ENCODE measurements at places on chromosomes 4 and X.

DNA sequence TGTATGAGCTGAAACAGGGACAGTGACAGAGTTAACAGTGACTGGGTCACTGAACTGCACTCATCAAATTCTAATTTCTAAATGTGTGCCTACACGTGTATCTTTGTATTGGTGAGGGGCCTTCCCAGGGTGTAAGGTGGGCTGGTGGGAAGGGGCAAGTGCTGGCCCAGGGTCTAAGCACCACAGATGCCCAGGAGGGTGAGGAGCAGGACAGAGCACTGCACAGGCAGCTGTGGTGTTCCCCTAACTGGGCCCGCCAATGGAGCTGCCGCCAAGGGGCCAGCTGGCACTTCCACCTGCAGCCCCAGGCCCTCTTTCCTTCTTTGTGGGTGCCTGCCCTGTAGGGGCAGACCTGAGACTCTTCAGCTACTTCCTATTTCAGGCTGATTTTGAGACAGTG is 349.9 kb downstream of the ARHGAP10 start:
- no peak for DNase-seq

DNA sequence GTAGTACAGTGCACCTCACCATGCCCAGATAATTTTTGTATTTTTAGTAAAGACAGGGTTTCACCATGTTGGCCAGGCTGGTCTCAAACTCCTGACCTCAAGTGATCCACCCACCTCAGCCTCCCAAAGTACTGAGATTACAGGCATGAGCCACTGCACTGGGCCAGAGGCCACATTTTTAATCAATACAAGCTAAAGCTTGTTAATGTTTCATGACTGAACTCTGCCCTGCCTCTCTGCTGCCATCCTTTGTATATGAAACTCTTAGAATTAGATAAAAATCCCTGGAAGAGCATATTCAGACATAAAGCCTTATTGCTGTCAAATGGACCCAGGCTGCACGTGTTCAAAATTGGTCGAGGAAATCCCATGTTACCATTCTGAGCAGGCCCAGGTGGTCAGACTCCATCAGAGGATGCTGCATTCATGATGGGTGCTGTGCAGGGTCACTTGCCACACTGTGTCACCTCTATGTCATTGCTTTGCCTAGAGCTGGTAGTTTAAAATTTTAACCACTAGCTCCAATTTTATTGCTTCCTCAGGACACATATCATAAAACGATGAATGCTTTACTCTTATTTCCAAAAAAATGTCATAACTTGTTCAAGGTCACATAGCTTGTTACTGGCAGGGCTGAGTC is 45.2 kb downstream of the LNX1 start:
- DNase-seq: no peak

DNA sequence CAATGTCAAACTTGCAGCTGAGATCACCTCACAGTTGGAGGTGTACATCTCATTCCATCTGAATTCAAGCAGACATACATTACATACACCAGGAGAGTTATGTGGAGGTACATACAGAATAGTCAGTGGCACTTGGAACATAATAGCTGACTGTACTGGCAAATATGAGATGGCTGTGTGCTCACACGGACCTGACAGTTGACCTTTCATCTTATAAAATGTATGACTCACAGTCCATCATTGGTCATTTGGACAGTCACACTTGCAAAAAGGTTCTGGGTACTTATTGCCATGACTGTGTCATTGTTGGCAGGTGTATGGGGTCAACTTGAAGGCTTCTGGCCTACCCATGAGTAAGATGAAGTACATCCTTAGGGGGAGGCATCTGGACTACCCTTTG is 88.6 kb upstream of the WDR1 start:
- no peak for DNase-seq

- DNase-seq: no peak
These were observed 47.7 kb downstream of the ING2 start for GRCh38 chr4:183552274-183553146.

GRCh38 chr4:24713604-24714003 is 81.8 kb upstream of the SOD3 start:
- no peak for DNase-seq

GRCh38 chrX:46319750-46320149 is 225.5 kb downstream of the ZNF674 start:
- DNase-seq: no peak

- no peak for DNase-seq
These were observed 61.7 kb upstream of the CAMK2D start for GRCh38 chr4:113823291-113823659.

DNA sequence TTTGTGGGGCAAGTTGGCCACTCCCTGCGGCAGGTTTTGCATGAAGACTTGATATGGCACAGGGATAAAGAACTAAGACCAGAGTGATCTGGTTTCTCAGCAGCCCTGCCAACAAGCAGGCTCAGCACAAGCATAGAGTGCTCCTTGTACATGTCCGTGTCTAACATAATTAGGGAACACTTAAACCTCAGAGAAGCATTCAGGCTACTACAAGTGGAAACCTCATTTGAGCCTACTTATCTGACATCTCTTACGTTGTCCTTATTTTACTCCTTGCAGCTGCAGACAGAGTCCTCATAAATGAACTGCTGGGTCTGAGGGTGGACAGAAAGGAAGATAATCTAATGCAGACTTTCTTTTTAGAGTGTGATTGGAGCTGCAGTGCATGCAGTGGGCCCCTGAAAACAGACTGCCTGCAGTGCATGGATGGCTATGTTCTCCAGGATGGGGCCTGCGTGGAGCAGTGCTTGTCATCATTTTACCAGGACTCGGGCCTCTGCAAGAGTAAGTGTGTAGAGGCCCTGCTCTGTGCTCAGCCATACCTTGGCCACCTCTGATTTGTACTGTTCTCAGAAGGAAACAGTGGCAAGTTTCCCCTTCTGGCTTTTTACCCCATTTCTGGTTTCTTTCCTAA is 179.1 kb upstream of the ANXA3 start:
- DNase-seq: no peak

DNA sequence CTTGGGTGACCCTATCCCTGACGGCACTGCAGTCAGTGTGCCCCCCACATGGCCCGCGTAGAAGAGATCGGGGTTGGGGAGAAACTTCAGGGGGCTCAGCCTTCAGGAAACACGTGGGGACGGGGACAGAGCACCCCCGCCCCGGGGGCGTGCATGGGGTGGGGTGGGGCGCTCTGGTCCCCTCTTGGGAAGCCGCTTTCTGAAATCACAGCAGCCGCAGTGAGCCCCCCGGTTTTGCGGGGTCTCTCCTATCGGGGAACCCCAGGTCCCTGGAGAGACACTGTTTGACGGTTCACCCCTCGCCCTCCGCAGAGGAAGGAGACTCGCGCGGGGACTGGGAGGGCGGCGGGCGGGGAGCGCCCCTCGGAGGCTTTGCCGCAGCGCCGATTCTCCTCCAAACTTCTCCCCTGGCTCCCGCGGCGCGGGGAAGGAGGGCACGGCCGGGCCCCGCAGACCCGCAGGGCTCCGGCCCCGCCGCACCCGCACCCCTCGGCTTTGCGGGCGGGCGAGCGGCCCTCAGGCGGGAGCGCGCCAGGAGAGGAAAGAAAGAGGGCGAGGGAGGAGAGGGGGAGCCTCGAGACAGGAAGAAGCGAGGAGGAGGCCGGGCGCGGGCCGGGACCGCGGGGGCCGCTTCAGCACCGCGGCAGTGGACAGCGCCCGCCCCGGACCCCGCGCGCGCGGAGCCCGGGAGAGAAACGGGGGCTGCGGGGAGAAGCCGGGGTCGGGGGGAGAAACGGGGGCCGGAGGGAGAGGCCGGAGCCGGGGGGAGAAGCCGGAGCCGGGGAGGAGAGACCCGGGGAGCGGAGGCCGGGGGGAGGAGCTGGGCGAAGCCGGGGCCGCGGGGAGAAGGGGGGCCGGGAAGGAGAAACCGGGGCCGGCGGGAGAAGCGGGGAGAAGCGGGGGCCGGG is 612 bp downstream of the CPLX1 start:
- peak; percentile 43 for DNase-seq

GRCh38 chrX:23661671-23662070 is 5.6 kb upstream of the PRDX4 start:
- no peak for DNase-seq

DNA sequence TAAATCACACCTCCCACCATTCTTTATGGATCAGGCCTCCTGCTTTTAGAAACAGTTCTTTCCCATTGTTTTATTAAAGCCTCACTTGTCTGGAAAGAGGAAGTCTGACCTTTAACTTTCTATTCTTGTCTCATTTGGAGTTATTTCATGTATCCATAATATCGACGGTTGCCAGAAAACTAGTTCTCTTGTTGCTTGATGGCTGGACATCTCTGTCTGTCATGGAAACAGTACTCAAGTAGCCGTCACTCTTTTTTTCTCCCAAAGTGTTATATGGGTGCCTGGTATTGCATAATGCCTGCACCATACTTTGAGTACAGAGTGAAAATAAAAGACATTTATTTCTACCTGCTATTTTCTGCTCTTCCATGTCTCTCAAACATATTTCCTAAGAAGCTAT is 61.4 kb downstream of the PHEX start:
- no peak for DNase-seq

DNA sequence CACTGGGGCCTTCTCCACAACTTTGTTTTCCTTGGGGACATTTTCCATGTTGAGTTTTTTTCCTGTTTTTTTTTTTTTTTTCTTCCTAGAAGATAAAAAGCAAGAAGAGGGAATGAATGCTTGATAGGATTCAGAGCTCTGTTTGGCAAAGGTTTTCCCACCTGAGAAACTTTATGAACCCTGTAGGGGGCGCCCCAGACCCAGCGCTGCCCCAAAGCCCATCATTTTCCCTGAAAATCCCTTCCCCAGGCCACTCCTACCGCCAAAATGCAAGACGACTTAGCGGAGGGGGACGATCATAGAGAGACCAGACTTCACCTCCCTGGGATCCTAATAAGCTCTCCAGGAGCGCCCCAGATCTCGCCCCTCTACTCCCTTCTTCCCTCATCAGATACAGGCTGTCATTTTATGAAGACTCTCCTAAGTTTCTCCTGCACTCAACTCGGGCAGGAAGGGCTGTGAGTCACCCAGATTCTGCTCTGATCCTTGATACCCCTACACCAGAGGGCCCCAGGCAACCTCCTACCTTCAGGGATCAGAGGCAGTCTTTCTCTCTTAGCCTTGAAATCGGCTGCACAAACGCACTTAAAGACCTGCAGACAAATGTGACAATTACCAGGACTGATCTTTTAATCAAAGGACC is 1.4 kb downstream of the BEX5 start:
- DNase-seq: peak; percentile 7

GRCh38 chr4:4477391-4477790 is 64.5 kb downstream of the STX18 start:
- DNase-seq: no peak

GRCh38 chr4:168623011-168623410 is 126.2 kb downstream of the PALLD start:
- no peak for DNase-seq

GRCh38 chr4:88286897-88287296 is 2.5 kb upstream of the PPM1K start:
- no peak for DNase-seq

DNA sequence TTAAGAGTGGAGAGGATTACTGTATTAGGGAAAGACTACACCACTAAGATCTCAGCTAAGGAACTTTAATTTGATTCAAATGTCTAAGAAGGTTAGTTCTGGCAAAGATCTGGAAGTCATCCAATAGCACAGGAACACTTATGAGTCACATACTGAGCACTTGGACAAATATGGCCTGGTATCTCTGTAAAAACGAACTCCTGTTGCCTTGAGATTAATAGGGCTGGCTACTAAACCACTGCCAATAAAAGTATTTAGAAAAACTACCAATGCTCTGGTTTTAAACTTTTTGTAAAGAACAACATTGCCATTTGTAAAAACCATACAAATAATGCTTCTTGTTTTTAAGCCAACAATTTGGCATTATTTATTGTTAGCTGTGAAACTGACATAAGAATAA is 70.5 kb downstream of the SEC24D start:
- DNase-seq: no peak

GRCh38 chrX:12405306-12405705 is 267.0 kb downstream of the FRMPD4 start:
- no peak for DNase-seq

GRCh38 chrX:30349946-30350345 is 40.8 kb upstream of the NR0B1 start:
- DNase-seq: no peak

DNA sequence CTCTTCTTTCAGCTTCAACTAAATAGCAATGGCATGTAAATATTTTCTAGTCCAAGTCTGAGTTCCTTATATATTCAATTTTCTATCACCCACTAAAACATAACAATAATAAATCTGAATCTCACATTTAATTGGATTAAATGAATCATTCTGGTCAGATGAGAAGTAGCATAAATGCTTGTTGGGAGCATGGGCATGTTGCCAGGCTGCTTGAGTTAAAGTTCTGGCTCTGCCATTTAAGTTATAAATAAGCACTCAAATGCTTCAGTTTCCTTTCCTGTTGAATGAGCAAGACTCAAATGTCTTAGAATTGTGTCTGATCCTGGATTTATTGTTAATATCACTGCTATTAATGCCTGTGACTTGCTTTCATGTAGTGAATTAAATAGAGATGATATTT is 496.3 kb downstream of the STPG2 start:
- no peak for DNase-seq

DNA sequence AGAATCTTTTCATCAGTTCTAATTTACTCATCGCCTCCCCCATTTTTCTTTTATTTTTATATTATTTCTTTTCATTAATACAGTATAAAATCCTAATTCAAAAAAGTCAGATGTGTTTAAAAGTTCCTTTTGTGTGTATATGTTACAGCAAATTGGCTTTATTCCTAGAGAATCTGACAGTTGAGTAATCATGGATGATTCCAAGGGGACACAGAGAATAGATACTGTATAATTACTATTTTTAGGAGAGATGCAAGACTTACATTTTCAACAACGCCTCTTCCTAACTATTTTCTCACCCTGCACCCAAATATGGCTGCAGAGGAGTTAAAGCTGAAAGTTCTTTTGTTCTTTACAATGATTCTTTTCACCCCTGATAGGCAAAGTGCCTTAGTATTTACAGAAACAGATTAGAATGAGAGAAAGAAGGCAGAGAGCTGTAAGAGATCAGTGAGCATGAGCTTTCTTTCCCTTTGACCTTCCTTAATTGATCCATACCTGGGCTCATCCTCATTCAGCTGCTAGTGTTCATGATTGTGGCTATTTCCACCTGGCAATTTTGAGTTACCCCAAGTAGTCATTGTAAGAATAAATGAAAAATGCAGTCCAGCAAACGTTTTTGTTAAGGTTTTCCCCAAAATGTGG is 210.8 kb downstream of the SLC4A4 start:
- DNase-seq: no peak

DNA sequence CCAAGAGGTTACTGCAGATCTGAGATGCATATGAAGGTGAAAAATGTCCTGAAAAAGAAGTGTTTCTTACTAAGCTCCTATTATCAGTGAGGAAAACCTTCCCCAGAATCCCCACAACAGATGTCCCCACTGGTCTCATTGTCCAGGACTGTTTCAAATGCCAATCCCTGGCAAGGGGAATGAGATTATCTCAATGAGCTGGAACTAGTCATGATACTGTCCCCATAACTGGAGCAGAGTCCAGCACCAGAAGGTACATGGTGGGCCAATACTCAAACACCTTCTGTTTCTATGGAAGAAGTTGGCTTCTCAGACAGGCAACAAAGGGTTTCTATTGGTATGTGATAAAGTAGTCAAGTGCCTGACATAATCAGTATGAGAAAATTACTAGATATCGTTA is 221.1 kb upstream of the TLL1 start:
- no peak for DNase-seq

Measured in CD4-positive, alpha-beta T cell treated with Interleukin-12 subunit alpha and Interleukin-12 subunit beta, for 1 hour (primary cell).